HFFc6 (cell line): ENCODE measurements at places on chromosomes 16 and 17. TPM values are rescaled to one million over a fixed set of nuclear protein-coding genes. Genes with fewer than 3 reads are reported as not detected.

Gene RBL2
- total RNA-seq = 21.4 and 22.5 TPM in 2 replicates

Gene NKD1
- total RNA-seq = not detected in 3 replicates

GRCh38 chr16:57530522-57531252, 5.7 kb downstream of the CCDC102A start:
- H3K27ac ChIP-seq = peak overlapping the region; percentile 10; the same call in 1 of the 2 replicates
- no peak for DNase-seq
- H3K27me3 ChIP-seq = peaks cover 4% of the 10 kb centered on the region; the same call in 1 of the 2 replicates
- no peaks in the 10 kb centered on the region for H3K36me3 ChIP-seq
- peaks cover 42% of the 10 kb centered on the region for H3K4me1 ChIP-seq
- H3K4me3 ChIP-seq = no peak overlapping the region; the same call in 1 of the 2 replicates

DNA sequence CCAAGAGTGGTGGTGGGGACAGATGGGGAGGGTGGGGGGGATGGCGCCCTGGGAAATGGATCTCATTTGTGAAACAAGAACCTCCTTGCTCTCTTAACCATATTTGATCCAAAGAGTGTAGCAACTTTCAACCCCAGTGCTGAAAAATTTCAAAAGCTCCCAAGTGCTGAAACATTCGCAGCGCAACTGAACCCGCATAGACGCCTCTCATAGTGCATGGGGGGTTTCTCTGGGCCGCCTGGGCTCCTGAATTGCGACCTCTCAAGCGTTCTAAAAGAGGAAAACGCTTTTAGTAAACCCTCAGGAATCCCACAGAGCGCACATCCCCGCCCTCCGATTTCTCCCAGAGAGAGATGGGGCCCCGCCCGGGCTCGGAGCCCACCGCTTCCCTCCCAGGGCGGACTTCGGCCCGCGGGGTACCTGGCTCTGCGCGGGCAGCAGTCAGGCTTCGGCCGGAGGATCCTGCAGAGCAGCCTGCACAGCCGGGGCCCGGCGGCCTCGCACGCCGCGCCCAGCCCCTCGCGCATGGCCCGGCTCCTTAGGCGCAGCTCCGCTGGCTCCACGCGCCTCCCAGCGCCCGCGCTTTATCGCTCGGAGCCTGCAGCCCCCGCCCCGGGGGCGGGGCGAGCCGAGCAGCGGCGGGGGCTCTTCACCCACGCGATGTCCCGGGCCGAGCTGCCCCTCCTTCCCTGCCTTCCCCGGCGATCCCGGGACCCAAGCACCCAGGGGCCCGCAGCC, 7.0 kb downstream of the NOS2 start:
- H3K4me3 ChIP-seq = 0 out of 2 replicates have a peak overlapping the region, but pooled peaks have one; percentile 10
- H3K36me3 ChIP-seq = no peaks in the 10 kb centered on the region
- no peak overlapping the region for H3K27ac ChIP-seq
- H3K4me1 ChIP-seq = no peaks in the 10 kb centered on the region

DNA sequence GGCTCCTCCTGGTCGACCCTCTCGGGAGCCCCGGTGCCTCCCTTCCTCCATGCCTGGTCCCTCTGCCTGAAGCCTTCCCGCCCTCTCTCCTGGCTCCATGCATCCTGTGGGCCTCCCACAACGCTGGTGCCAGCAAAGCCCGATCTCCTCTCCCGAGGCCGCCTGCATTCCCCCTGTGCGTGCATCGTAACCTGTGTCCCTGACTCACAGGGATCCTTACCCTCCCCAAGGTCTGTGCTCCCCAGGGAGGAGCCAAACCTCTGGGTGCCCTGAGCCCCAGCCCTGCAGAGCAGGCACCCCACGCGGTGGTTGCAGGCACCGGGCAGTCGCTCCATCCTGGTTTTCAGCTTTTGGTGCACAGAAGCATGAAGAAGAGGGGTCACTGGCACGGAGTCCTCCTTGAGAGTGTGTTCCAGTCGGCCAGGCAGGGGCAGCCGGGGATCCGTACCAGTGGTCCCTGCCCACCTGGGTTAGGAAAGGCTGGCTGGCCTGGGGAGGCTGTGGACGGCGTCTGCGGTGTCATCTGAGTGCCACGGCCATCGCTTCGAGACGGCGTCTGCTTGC, 1.8 kb upstream of the ENPP7 start:
- no peak overlapping the region for H3K4me3 ChIP-seq
- H3K27ac ChIP-seq = no peak overlapping the region; the same call in 1 of the 2 replicates
- DNase-seq = no peak
- H3K4me1 ChIP-seq = no peaks in the 10 kb centered on the region
- H3K36me3 ChIP-seq = no peaks in the 10 kb centered on the region

Gene SLC13A2
- not detected in 3 replicates for total RNA-seq

GRCh38 chr17:69592692-69593350, 178.3 kb downstream of the MAP2K6 start:
- no peaks in the 10 kb centered on the region for H3K27me3 ChIP-seq
- H3K4me1 ChIP-seq = peaks cover 64% of the 10 kb centered on the region
- no peaks in the 10 kb centered on the region for H3K36me3 ChIP-seq
- DNase-seq = peak; percentile 89
- H3K27ac ChIP-seq = peak overlapping the region; percentile 90

Gene DPEP2
- total RNA-seq = 0.08 TPM in 1 of 3 replicates, not detected in the others

Gene CLEC18B
- total RNA-seq = 0.41 TPM in 1 of 3 replicates, not detected in the others

Gene C17orf58
- 5.9 to 6.9 TPM (median 6.6 TPM) in 3 replicates for total RNA-seq
